Fibroblast of villous mesenchyme (primary cell): ENCODE measurements at places on chromosomes 11 and 22. TPM values are rescaled to one million over a fixed set of nuclear protein-coding genes. Genes with fewer than 3 reads are reported as not detected.

GRCh38 chr22:47437110-47437509 is 674.7 kb downstream of the TBC1D22A start:
- DNase-seq, result no peak

DNA sequence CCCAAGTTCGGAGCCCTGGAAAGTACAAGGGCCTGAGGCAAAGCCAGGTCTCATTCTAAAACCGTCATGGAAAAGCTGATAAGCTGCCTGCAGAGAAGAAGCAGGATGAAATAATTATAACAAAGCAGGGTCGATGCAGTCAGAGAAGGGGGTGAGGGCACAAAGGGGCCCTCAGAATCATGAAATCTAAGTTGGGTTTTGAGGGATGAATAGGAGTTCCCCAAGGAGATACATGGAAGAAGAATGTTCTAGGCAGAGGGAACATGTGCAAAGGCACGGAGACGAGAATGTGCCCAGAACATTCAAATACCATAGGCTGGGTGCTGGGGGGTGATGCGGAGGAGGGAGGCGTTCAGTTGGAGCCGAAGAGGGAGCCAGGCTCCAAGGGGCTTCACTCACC is 25.0 kb downstream of the IGLL1 start:
- DNase-seq, result no peak

DNA sequence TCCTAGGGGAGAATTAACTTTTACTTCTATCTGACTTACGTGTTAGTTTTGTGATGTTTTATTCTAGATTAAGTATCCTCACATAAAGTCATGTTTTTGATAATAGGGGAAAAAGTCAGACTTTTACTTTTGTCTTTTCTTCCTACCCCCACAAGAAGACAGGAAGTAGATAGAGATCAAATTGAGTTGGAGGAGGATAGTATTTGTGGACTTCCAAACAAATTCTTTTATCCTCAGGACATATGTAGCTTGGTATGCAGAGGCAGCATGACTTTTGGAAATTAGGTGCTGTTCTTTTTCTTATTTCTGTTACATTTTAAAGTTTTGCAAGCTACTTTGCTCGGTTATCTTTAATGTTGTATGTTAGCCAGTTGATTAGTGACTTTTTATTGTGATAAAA is 61.4 kb downstream of the MTMR3 start:
- peak; percentile 18 for DNase-seq

- DNase-seq, result peak; percentile 37
These were observed 45.1 kb upstream of the LMO2 start for GRCh38 chr11:33936725-33937604.

DNA sequence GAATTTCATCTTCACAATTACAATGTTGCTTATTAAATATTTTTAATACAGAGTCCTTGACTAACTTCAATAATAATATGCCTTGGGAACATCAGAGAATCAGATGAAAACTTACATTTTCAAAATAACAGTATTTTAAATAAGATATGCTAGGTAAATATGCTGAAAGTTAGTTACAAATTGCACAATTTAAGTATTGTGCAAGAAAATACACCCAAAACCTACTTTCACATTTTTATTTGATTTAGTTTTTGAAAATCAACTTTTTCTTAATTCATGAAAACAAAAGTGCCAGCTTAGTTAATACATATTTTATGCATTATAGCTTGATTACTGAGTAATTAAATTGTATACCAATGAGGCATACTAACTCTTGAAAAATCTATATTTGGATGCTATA is 76.8 kb downstream of the SOX6 start:
- no peak for DNase-seq

- DNase-seq, result no peak
These were observed 101.6 kb upstream of the RTL6 start for GRCh38 chr22:44599500-44600140.

RAG2 gene
- not detected in 2 replicates for total RNA-seq

GRCh38 chr22:19401483-19401882 is 30.1 kb downstream of the HIRA start:
- no peak for DNase-seq

TUBA8 gene
- total RNA-seq, result under 0.01 and 0.32 TPM in 2 replicates

- no peak for DNase-seq
These were observed 748.1 kb downstream of the KCNA4 start for GRCh38 chr11:29268733-29269132.

GRCh38 chr22:28769394-28770085 is 3.0 kb upstream of the CCDC117 start:
- DNase-seq, result peak; percentile 70

DEPDC7 gene
- 7.7 and 11.7 TPM in 2 replicates for total RNA-seq

DNA sequence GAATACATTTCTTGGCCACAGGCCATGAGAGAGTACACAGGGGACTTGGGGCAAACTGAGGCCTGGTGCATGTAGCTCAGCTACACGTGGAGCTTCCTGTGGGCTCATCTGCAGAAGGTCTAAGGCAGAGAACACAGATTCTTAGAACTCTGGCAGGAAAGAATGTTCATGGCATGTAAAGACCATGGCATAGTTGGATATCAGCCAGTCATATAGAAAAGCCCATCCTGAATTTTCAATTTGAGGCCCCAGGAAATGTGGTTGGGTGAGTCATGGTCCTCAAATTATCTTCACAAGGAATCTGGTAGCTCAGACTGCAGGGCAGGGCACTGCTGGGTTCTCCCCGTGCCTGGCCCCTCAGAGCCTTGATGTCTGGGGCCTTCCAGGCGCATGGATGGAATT is 13.7 kb upstream of the ST3GAL4 start:
- DNase-seq, result peak; percentile 87

DNA sequence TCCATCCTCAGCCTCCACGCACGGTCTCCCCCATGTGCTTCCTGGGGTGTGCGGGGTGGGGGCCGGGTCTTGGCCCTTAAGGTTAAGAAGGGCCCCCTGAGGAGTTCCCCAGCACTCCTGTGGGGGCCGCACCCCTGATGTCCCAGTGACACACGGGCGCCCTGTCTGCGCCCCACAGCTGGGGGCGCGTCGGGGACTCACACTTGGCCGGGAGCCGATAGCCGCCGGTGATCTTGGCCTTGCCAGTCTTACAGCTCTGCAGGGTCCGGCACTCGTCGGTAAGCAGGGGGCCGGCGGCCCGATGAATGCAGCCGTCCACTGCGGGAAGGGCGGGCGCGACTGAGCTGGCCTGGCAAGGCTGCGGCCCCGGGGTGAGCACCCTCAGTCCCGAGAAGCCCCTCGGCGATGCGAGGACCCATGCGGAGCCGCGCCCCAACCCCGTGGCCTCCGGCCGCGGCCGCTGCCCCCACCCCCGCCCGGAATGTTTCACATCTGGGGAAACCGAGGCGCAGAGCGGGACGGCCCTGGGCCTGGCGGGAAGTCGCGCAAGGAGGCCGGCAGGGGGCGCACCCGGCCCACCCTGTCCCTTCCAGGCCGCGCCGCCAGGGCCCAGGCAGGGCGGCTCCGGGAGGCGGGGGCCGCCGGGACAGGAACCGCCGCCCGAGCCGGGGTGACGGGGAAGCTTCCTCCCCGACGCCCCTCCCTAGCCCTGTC is 13.9 kb downstream of the OTUB1 start:
- peak; percentile 71 for DNase-seq

DNA sequence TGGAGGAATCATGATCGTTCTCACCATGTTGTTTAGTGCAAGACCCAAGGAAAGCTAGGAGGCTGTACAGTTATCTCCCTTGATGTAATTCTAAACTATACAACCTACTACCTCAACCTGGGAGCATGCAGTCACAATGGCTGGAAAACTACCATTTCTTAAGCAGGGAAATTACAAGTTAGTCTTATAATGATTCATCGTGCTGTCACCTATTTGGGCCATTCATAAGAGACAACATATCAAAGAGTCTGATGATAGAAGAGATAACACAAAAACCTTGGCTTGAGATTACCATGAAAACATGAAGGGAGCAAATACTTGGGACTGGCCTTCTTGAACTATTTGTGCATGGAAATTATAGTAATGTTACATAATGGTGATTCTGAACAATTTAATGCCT is 30.5 kb upstream of the BLID start:
- no peak for DNase-seq
